ENCODE measurements at places on chromosomes 2 and 18.
A peak's percentile ranks its signal among the peaks of the same experiment; 100 is the strongest.

DNA sequence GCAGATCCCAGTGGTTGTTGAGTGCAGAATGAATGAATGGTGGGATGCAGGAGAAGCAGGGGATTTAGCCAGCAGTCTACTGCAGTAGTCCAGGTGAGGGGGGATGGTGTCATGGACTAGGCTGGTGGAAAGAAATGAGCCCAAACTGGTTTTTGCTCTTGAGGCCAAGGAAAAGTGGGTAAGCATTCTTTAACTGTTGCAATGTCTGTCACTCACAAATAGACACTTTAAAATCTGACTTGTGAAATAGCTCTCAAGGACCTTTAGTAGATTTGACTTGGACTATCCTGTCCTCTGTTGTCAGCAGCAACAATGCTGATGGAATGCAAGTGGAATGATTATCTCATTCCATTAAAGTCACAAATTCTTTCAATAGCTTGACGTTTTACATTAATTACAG is 37.5 kb upstream of the STK17B start:
- no peak for DNase-seq

DNA sequence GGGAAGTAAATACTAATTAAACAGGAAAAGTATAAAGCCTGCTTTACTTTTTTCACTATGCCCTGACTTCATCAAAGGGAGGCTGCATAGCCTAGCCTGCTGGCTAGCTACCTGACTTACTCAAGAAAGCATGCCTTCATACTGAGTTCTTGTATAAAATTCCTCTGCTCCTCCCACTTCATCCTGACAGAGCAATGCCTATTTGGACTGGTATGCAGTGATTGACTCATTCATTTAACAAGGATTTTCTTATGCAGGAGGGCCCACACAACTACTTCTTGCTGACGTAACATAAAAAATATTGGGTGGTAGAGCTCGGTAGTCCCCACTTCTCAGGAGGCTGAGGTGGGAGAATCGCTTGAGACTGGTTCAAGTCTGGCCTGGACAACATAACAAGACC is 70.5 kb downstream of the PRPF40A start:
- DNase-seq: no peak

- no peak for DNase-seq
Measured at GRCh38 chr2:149732001-149732685, 144.6 kb upstream of the MMADHC start.

DNA sequence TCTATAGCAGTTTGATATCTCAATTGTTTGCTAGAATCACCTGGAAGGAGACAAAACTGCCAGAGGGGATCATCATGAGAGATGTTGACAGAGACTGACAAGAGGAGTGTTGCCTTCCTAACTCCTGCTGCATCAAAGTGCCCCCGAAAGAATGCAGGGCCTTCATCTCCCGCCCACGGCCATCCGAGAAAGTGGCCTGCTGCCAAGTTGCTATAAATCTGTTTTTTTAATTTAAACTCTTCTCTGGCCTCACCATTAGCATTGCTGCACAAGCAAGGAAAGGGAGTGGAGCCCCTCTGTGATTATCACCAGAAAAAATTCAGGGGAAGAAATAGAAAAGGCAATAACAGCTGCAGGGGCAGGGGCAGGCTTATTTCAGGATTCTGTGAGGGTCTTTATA is 238.1 kb upstream of the EPHA4 start:
- DNase-seq: no peak

DNA sequence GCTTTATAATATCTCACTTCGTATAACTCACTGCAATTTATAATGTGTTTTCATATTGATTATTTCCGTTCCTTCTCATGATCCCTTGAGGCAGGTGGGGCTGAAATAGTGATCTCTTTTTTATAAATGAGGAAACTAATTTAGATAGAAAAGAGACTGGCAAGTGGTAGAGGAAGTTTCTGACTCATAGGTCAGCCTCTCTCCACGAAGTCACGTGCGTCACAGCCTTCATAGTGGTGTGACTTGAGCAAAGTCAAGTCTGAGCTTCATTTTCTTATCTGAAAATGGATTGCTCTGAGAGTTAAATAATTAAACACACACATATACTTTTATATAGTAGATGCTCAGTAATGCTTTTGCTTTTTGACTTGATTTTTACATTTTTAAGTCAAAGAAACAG is 19.9 kb downstream of the ABCG5 start:
- no peak for DNase-seq

DNA sequence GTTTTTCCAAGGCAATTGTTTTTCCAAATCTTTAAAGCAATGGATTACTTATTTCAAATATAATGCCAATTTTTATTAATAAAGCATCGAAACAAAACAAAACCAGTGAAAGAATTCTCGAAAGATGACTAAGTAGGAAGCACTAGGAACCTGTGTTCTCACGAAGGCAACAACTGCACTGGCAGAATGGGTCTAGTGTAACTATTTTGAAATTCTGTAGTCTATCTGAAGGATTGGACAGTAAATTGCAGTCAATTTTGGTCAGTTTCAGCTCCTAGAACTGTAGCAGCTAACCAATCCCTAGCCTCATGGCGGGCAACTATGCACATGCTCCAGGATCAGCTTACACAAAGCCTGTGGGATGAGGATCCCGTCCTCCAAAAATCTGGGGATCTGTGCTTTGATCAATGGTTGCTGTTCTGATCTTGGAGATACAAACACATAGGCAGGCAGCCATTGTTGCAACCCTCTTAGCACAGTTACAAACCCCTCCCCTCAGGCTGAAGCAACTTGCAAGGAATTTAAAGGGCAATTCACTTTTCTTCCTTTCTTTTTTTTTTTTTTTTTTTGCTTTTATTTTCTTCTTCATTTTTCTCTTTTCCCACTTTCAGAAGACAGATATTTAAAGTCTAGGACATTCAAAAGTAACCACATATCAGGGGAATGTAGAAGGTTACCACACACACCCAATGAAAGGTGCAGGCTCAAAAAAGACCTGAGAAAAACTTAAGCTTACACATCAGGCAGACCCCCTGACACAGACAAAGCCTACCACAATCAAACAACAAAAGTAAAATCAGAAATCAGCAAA is 147.6 kb downstream of the THADA start:
- DNase-seq: no peak

GRCh38 chr2:96414161-96414710 is 78.7 kb downstream of the NCAPH start:
- no peak for DNase-seq

- DNase-seq: no peak
Measured at GRCh38 chr2:20455076-20455587, 8.3 kb downstream of the RHOB start.

- no peak for DNase-seq
Measured at GRCh38 chr2:67290451-67291290, 106.5 kb upstream of the ETAA1 start.

GRCh38 chr2:224894356-224894755 is 147.9 kb downstream of the DOCK10 start:
- no peak for DNase-seq

- no peak for DNase-seq
Measured at GRCh38 chr2:86038291-86039081, 67.2 kb downstream of the POLR1A start.

GRCh38 chr18:78727877-78728783 is 251.5 kb upstream of the SALL3 start:
- DNase-seq: no peak

DNA sequence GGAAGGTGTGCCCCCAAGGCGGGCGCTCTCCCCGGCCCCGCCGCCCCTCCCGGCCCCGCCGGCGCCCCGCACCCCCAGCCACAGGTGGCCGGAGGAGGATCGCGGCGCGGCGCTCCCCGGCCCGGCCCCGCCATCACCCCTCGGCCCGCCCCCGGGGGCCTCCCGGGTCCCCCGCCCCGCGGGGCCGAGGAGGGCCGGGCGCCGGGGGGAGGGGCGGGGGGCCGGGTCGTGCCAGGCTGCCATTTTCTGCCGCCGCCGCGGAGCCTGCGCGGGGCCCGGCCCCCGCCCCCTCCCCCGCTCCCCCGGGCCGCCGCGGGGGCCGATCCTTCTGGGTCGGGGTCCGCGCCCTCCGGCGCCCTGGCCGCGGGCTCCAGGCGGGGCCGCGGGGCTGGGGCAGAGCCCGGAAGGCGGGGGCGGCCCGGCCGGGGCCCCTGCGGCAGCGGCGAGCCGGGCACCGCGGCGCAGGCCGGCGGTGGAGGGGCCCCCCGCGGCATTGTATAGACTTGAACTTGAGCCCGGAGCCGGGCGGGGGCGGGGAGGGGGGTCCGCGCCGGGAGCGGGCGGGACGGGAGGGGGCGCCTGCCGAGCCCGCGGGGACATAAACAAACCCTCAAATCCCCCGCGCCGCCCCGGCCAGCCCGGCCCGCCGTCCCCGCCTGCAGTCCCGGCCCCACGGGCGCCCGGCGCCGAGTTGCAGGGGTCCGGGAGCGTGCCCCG is 556 bp downstream of the DNMT3A start:
- peak; percentile 38 for DNase-seq

DNA sequence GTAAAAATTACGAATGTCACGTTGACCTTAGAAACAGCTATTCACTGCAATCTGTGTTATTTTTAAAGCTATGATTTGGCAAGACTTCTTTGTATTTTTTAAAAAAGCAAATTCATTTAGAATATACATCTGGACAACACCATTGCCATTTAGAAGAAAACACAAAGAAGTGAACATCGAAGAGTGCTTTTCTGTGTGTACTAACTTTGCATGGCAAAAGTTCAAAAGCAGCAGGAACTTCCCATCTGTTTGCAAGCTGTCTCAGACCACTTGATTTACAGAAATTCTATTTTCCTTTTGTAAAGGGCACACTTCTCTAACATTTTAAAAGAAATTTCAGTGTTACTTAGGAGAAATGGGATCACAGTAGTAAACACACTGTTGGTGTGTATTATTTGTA is 145.9 kb downstream of the CALCRL start:
- no peak for DNase-seq

GRCh38 chr2:166351319-166351718 is 24.4 kb downstream of the SCN9A start:
- DNase-seq: no peak

- DNase-seq: no peak
Measured at GRCh38 chr2:113698892-113699447, 57.5 kb downstream of the SLC35F5 start.

- no peak for DNase-seq
Measured at GRCh38 chr2:212005085-212005671, 533.4 kb downstream of the ERBB4 start.

- no peak for DNase-seq
Measured at GRCh38 chr2:5826979-5827655, 134.9 kb downstream of the SOX11 start.

GRCh38 chr2:217901835-217902378 is 100.9 kb downstream of the TNS1 start:
- no peak for DNase-seq

- no peak for DNase-seq
Measured at GRCh38 chr2:55158111-55158814, 73.8 kb downstream of the CLHC1 start.

DNA sequence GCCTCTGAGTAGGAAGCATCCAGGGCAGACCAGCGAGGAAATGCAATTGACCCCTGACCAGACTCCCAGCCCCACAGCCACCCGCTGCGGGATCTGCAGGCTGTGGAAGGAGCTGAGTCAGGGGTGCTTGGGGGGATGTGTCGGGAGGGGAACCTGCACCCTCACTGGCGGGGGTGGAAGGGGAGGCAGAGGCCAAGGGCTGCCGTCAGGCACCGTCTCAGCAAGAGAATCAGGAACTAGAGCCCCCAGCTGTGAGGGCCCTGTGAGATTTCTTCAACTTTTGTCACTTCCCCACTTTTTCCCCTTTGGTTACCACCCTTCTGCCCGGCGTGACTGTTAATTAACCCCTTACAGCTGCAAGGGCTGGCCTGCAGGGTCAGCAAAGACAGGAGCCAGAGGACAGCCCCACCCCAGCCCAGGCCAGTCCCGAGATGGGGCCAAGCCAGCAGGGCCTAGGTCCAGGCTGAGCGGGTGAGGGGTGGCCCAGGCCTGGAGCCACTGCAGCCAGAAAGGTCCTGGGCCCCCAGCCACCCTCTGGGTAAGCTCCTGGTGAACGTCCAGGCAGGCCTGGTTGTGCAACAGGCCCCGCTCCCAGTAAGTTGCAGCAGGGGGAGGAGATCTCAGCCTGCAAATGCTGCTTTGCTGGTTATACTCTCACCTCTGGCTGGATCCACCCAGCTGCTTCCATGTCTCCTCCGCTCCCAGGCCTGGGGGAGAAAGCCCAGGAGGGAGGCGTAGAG is 147.0 kb upstream of the ID2 start:
- DNase-seq: peak; percentile 35

GRCh38 chr2:76826691-76827090 is 695.5 kb downstream of the LRRTM4 start:
- DNase-seq: no peak

- DNase-seq: no peak
Measured at GRCh38 chr2:101980368-101980767, 11.4 kb upstream of the IL1R2 start.

GRCh38 chr2:143899987-143900386 is 619.9 kb downstream of the ZEB2 start:
- DNase-seq: no peak

GRCh38 chr2:72027426-72028161 is 120.1 kb downstream of the CYP26B1 start:
- no peak for DNase-seq

- no peak for DNase-seq
Measured at GRCh38 chr18:47767699-47768098, 162.8 kb downstream of the SMAD2 start.

- DNase-seq: no peak
Measured at GRCh38 chr2:458425-458815, 170.5 kb upstream of the ALKAL2 start.

DNA sequence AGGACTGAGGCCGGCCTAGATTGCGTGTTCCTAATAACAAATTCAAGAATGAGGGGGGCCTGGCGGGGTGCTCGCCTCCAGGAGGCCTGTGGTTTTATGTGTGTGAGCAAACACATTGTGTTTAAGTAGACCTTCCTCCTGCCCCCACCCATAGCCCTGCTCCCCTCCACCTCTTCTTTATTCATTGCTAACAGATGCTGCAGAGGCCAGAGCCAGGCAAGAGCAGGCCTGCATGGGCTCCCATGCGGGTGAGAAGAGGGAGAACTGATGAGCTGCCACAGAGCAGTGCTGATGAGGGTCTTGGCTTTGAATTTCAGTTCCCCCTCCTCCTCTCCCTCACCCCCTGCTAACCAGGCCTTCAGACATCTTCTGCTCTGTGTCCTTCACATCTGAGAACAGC is 154.6 kb downstream of the OSR1 start:
- no peak for DNase-seq

- DNase-seq: no peak
Measured at GRCh38 chr18:34028324-34028723, 196.4 kb downstream of the NOL4 start.

- DNase-seq: no peak
Measured at GRCh38 chr18:2797951-2798350, 48.9 kb upstream of the EMILIN2 start.

- no peak for DNase-seq
Measured at GRCh38 chr2:202945497-202945896, 33.4 kb downstream of the CARF start.
